ENCODE measurements at places on chromosomes 11 and 22. TPM values are rescaled to one million over a fixed set of nuclear protein-coding genes. Genes with fewer than 3 reads are reported as not detected.
A peak's percentile ranks its signal among the peaks of the same experiment; 100 is the strongest.

The KCNJ5 gene
- total RNA-seq, result 3.3 TPM

DNA sequence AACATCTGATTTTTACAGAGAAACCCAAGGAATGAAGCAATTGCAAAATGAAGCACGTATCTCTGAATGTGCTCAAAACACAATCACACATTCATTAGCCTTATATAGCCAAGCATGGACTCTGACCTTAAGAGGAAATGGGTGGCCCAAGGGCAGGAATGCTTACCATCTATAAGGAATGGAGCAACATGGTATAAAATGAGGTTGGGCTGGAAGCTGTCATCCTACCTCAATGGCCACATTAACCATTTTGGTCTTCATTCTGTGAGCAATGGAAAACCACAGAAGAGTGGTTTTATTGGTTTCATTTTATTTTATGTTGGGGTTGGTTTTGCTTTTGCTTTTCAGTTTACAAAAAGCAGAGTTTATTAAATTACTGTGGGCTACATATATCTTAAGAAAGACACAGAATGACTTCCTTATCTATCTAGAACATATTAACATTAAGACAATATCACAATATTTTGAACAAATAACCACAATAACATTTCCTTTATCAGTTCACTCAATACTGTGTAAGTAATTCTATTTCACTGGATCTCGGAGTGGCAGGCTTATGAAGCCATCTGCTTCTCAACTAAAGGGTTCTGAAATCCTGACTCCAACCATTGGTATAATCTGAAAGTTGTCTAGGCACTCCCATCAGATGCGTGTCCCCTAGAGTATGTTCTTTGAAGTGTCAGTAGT is 10.8 kb upstream of the MS4A13 start:
- no peak overlapping the region for H3K4me3 ChIP-seq
- no peaks in the 10 kb centered on the region for H3K27me3 ChIP-seq
- no peaks in the 10 kb centered on the region for H3K4me1 ChIP-seq
- DNase-seq, result no peak
- no peaks in the 10 kb centered on the region for H3K36me3 ChIP-seq

DNA sequence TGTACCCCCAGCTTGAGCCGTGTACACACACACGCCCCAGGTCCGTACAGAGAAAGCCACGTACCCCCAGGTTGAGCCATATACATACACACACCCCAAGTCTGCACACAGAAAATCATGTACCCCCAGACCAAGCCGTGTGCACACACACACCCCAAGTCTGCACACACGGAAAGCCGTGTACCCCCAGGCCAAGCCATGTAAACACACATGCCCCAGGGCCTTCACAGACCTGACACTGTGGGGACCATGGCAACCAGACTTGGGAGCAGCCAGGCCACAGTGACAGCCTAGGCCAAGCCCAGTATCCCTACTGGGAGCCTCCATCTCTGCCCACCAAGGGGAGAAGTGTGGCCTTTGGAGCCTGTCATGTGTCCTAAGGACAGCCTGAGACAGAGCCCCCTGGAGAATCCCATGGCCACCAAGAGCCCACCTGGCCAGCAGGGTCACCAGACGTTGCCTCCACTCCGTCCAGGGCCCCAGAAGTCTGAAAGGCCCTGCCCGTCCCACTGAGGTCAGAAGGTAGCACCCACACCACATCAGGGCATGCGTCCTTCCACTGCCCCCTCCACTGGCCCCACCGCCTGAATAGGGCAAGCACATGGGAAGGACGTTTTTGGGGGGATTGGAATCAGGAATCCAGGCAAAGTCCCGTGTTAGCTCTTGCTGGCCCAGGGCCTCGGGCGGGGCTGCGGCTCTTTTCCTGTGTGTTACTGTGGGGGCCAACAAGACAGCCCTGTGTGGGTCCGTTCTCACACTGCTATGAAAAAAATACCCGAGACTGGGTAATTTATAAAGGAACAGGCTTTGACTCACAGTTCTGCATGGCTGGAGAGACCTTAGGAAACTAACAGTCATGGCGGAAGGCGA is 636.7 kb downstream of the TBC1D22A start:
- H3K27ac ChIP-seq, result no peak overlapping the region
- H3K4me3 ChIP-seq, result no peak overlapping the region
- peaks cover 8% of the 10 kb centered on the region for H3K4me1 ChIP-seq
- no peaks in the 10 kb centered on the region for H3K36me3 ChIP-seq
- no peaks in the 10 kb centered on the region for H3K27me3 ChIP-seq
- no peak for DNase-seq

GRCh38 chr11:10476342-10476741 is 21.3 kb downstream of the AMPD3 start:
- no peaks in the 10 kb centered on the region for H3K4me1 ChIP-seq
- H3K4me3 ChIP-seq, result no peak overlapping the region
- DNase-seq, result no peak
- H3K27me3 ChIP-seq, result no peaks in the 10 kb centered on the region
- H3K27ac ChIP-seq, result no peak overlapping the region
- H3K36me3 ChIP-seq, result no peaks in the 10 kb centered on the region

DNA sequence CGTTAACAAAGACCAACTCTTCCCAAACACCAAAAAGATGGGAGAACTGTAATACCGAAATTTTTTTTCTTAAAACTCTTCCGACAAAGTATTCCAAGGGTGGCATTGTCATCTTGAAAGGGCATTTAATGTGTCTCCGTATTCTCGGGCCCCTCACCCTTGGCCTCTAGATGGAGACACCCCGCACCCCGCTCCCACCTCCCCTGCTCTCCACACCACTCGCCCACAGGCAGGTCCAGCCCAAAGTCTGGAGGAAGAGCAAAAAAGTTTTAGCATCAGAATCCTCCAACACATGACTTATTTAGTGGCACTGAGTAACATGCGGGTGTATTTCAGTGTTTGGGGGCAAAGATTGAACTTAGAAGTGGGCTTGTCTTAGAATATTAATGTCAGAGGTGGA is 20.7 kb downstream of the SPATA19 start:
- no peak overlapping the region for H3K4me3 ChIP-seq
- no peaks in the 10 kb centered on the region for H3K4me1 ChIP-seq
- H3K36me3 ChIP-seq, result no peaks in the 10 kb centered on the region

DNA sequence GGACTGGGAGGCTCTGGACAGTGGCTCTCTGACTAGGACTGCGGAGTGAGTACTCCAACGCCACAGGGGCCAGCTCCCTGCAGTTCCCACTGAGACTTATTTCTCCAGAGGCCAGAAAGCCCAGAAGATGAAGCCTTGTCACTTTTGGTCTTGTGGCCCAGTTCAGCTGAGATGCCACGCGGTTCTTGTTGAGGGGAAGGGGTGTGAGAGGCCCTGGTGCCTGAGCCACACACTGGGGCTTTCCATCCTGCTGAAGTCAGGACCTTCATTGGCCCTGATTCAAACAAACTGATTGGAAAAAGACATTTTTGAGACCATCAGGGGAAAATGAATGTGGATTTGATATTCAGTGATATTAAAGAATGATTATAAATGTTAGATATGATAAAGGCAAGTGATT is 73.6 kb downstream of the UBASH3B start:
- H3K27me3 ChIP-seq, result no peaks in the 10 kb centered on the region
- no peak overlapping the region for H3K4me3 ChIP-seq
- H3K36me3 ChIP-seq, result no peaks in the 10 kb centered on the region
- H3K27ac ChIP-seq, result no peak overlapping the region
- no peak for DNase-seq

- no peaks in the 10 kb centered on the region for H3K4me1 ChIP-seq
- no peaks in the 10 kb centered on the region for H3K36me3 ChIP-seq
- no peaks in the 10 kb centered on the region for H3K27me3 ChIP-seq
- DNase-seq, result no peak
- H3K27ac ChIP-seq, result no peak overlapping the region
Observed at GRCh38 chr11:61639816-61640443, 40.3 kb upstream of the DAGLA start.

DNA sequence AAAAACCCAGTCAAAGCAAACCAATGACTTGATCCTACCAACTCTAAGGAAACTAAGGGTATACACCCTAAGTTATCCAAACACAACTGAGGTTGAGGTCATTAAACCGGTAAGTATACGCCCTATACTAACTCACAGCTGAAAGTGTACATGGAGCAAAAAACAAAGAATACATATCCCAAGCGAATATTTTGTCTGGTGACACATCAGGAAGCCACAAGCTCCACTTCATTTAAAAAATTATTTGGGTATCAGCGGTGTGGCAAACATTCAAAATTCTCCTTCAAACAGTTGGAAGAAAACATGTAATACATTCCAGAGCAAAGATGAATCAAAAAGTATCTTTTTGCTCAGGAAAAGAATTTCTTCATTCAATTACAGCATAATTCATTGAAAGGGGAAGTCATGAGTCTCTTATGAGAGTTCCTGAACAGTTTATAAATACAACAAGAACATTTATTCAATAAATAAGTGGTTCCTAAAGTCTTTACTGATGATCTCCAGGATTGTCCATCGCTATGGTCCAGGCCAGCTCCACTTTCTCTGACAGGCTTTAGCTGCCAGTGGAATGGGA is 4.5 kb upstream of the JAML start:
- no peaks in the 10 kb centered on the region for H3K4me1 ChIP-seq
- DNase-seq, result no peak
- peak overlapping the region; percentile 45 for H3K27ac ChIP-seq

GRCh38 chr11:65744026-65744698 is 23.6 kb upstream of the RNASEH2C start:
- no peaks in the 10 kb centered on the region for H3K4me1 ChIP-seq
- H3K36me3 ChIP-seq, result no peaks in the 10 kb centered on the region
- DNase-seq, result no peak
- no peak overlapping the region for H3K4me3 ChIP-seq
- H3K27me3 ChIP-seq, result peaks cover 3% of the 10 kb centered on the region

DNA sequence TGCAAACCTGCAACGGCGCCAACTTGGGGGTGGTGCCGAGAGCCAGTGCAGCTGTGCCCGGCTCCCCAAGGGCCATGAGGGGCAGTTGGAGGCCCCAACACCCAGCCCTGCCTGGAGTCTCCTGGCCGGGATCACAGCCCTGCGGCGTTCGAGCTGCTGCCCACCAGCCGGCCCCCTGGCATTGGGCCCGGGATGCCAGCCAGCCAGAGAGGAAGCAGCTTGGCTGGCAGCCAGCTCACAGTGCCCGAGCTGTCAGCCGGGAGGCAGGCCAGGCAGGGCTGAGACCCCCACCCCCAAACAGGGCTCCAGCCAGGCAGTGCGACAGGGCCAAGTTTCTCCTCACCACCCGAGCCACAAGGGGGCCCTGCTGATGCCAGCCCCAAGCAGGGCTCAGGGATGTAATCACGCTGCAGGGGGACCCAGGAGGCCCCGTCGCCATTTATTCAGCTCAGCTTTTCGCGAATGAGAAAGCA is 26.0 kb upstream of the TCF20 start:
- H3K36me3 ChIP-seq, result no peaks in the 10 kb centered on the region
- no peaks in the 10 kb centered on the region for H3K27me3 ChIP-seq
- H3K4me1 ChIP-seq, result peaks cover 32% of the 10 kb centered on the region
- no peak overlapping the region for H3K4me3 ChIP-seq
- no peak overlapping the region for H3K27ac ChIP-seq

GRCh38 chr22:50602338-50602700 is 1.7 kb downstream of the MAPK8IP2 start:
- DNase-seq, result no peak
- H3K4me1 ChIP-seq, result no peaks in the 10 kb centered on the region
- H3K27ac ChIP-seq, result no peak overlapping the region
- H3K36me3 ChIP-seq, result no peaks in the 10 kb centered on the region

DNA sequence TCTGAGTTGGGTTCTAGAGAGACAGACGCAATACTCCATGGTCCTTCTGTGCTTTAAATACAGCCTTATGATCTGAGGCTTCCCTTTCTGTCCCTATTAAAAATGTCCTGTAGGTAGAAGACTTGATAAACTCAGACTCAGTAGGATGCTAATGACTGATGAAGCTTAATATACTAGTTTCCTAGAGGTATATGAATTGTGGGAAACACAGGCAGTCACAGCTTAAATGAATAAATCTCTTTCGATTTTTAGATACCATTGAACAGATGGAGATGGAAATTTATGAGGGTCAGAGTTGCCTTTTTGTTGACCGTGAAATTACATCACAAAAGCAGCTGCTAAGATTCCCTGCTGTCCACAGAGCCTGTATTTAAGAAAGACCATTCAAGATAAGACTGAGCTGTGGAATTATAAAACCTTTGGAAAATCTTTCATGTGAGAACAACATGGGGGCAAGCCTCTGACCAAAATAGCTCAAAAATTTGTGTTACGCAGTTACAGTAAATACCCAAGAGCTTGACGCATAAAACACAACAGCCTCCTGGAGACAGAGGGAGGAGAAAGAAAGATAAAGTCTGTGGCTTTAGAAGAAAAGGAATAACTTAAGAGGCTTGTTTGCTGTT is 172.3 kb downstream of the AASDHPPT start:
- H3K27me3 ChIP-seq, result no peaks in the 10 kb centered on the region
- no peak overlapping the region for H3K27ac ChIP-seq
- no peaks in the 10 kb centered on the region for H3K4me1 ChIP-seq
- no peak overlapping the region for H3K4me3 ChIP-seq

DNA sequence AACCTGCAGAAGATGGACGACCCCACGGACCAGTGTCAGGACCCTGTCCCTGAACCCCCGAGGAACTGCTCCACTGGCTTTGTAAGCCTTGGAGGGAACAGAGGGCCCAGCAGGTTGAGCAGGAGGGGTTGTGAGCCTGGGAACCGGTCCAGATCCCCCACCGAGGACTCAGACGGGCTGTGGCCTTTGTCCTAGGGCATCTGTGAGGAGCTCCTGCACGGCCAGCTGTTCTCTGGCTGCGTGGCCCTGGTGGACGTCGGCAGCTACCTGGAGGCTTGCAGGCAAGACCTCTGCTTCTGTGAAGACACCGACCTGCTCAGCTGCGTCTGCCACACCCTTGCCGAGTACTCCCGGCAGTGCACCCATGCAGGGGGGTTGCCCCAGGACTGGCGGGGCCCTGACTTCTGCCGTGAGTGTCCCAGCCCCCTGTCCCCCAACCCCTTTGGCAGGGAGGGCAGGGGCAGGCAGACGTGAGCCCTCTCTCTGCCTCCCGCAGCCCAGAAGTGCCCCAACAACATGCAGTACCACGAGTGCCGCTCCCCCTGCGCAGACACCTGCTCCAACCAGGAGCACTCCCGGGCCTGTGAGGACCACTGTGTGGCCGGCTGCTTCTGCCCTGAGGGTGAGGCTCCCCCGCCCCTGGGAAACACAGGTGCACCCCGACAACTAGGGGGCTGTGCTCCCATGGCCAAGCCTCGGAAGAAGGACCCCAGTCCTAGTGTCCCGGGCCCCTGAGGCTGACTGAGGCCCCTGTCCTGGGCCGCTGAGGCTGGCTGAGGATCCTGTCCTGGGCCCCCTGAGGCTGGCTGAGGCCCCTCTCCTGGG is 6.4 kb downstream of the MUC5AC start:
- H3K27ac ChIP-seq, result no peak overlapping the region
- DNase-seq, result no peak
- no peak overlapping the region for H3K4me3 ChIP-seq
- no peaks in the 10 kb centered on the region for H3K4me1 ChIP-seq
- no peaks in the 10 kb centered on the region for H3K36me3 ChIP-seq
- H3K27me3 ChIP-seq, result no peaks in the 10 kb centered on the region

- H3K27me3 ChIP-seq, result no peaks in the 10 kb centered on the region
- H3K27ac ChIP-seq, result no peak overlapping the region
- no peaks in the 10 kb centered on the region for H3K4me1 ChIP-seq
- no peak for DNase-seq
- peaks cover 47% of the 10 kb centered on the region for H3K36me3 ChIP-seq
Observed at GRCh38 chr22:39422721-39423120, 23.1 kb downstream of the TAB1 start.

GRCh38 chr11:41982276-41982675 is 522.8 kb upstream of the LRRC4C start:
- DNase-seq, result no peak
- H3K4me3 ChIP-seq, result no peak overlapping the region
- no peaks in the 10 kb centered on the region for H3K36me3 ChIP-seq
- H3K27ac ChIP-seq, result no peak overlapping the region

GRCh38 chr11:210803-211180 is 3.3 kb downstream of the RIC8A start:
- no peak for DNase-seq
- peaks cover 26% of the 10 kb centered on the region for H3K4me1 ChIP-seq
- no peak overlapping the region for H3K4me3 ChIP-seq
